ENCODE measurements at places on chromosomes 12 and 14.

- DNase-seq, result no peak
Observed at GRCh38 chr14:53626761-53627160, 329.9 kb downstream of the BMP4 start.

- DNase-seq, result no peak
Observed at GRCh38 chr12:1073652-1074051, 82.6 kb downstream of the ERC1 start.

DNA sequence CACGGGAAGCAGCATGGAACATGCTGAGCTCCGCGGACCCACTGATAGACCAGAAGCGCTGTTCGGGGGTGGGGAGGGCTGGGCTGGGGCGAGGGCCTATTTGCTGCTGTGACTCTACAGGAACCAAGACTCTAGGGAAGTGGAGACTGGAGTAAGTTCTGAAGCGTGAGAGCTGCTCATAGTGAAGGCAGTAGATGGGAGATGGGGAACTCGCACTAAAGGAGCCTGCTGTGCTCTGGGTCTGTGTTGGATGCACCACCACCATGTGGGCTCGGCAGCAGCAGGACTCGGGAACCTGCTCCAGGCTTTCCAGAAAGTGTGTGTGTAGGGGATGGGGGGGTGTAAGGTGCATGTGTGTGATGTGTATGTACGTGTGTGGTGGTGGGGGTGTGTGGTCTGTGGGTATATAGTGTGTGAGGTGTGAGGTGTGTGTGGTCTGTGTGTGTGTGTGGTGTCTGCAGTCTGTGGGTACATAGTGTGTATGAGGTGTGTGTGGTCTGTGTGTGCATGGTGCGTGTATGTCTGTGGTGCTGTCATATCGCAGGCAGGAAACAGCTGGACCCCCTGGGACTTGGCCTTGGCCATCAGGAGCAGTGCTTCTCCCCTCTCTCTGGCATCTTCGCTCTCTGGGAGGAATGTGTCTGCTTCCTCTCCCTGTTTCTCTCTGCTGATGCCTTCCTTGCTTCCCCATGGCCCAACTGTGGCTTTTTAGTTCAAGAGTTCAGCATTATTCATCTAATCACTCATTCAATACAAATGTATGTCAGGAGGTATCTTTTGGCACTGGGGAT lies 378.9 kb downstream of the FUT8 start:
- no peak for DNase-seq

DNA sequence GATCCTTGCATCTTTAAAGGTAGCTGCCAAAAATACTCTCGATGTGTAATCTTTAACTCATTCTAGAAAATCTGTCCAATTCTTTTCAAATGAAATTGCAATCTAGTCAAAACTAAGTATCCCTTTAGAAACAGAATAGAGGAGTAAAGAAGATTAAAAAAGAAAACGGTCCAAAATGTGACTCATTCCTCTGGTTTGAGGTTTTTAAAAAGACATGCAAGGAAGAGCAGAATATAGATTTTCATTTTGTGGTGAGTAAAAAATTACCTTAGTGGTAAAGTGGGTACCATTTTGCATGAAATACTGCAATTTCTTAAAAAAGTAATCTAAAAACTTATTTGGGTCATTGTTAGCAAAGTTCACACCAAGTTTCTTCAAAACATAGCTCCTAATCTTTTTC lies 108.4 kb downstream of the BRMS1L start:
- no peak for DNase-seq

DNA sequence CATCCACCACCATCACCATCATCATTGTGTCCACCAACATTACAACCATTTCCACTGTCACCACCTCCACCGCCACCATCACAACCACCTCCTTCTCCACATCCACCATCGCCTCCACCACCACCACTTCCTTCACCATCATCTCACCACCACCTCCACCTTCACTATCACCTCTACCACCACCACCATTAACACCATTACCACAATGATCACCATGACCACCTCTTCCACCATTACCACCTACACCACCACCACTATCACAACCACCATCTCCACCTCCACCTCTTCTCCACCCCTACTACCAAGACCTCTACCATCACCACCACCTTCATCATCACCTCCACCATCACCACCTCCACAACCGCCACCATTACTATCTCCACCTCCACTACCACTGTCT lies 16.4 kb downstream of the ISCU start:
- no peak for DNase-seq

- no peak for DNase-seq
Observed at GRCh38 chr14:69880893-69881292, 1.7 kb downstream of the SMOC1 start.

DNA sequence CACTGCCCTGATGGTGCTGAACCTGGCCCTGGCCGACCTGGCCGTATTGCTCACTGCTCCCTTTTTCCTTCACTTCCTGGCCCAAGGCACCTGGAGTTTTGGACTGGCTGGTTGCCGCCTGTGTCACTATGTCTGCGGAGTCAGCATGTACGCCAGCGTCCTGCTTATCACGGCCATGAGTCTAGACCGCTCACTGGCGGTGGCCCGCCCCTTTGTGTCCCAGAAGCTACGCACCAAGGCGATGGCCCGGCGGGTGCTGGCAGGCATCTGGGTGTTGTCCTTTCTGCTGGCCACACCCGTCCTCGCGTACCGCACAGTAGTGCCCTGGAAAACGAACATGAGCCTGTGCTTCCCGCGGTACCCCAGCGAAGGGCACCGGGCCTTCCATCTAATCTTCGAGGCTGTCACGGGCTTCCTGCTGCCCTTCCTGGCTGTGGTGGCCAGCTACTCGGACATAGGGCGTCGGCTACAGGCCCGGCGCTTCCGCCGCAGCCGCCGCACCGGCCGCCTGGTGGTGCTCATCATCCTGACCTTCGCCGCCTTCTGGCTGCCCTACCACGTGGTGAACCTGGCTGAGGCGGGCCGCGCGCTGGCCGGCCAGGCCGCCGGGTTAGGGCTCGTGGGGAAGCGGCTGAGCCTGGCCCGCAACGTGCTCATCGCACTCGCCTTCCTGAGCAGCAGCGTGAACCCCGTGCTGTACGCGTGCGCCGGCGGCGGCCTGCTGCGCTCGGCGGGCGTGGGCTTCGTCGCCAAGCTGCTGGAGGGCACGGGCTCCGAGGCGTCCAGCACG lies 4.7 kb downstream of the LTB4R start:
- DNase-seq, result no peak

DNA sequence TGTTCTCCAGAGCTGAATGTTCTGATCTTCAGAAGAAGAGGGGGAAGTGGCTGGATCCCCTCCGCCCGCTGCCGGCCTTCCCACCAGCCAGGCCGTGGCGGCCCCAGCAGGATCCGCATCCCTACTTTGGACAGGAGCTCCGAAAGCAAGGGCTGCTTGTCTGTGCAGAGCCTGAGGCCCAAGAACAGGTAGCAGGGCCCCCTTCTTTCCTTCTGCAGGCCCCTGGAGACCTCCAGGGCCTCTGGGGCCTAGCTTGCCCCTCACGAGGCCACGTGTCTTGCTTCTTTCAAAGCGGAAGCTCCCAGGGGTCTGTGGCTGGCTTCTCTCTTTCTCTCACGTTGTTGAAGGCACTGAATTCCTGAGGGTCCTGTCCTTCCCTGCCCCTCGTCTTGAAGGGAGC lies 13.2 kb downstream of the PGF start:
- DNase-seq, result no peak

DNA sequence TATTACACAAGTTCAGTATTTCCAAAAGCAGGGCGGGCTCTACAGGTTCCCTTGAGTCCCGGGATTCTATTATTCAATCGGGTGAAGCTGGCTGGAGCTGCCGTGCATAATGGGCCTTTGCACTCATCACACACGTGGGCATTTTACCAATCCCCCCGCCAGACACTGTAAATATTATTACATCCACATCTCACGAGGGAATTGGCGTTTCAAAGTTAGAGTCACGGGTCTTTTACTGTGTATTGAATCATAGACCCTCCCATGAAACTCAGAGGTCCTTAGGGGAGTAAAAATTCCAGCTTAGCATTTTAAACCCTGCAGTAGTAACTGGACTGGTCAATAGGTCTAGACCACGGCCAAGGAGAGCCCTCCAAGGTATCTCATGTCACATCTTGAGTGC lies 70.3 kb downstream of the MAP1LC3B2 start:
- no peak for DNase-seq

- no peak for DNase-seq
Observed at GRCh38 chr14:77302926-77303325, 17.8 kb downstream of the POMT2 start.

GRCh38 chr14:98912655-98913054 lies 359.3 kb downstream of the BCL11B start:
- DNase-seq, result no peak

DNA sequence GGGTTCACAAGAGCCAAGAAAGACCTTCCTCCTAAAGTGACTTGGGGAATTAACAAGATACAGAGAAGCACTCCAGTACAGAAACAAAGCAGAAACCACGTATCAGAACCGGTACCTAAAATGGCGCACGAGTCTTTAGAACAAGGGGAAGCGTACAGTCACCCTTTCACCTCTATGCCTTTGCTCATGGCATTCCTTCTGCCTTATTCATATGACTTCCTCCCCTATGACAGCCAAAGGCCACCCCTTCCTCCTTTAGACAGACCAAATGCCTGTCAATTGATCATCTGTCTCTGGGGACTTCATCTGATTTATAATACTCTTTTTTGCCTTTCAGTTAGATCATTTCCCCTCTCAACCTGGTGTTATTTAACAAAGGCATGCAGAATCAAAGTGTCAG lies 89.5 kb upstream of the OSBPL8 start:
- no peak for DNase-seq

GRCh38 chr12:114685320-114685781 lies 1.4 kb upstream of the TBX3 start:
- no peak for DNase-seq

DNA sequence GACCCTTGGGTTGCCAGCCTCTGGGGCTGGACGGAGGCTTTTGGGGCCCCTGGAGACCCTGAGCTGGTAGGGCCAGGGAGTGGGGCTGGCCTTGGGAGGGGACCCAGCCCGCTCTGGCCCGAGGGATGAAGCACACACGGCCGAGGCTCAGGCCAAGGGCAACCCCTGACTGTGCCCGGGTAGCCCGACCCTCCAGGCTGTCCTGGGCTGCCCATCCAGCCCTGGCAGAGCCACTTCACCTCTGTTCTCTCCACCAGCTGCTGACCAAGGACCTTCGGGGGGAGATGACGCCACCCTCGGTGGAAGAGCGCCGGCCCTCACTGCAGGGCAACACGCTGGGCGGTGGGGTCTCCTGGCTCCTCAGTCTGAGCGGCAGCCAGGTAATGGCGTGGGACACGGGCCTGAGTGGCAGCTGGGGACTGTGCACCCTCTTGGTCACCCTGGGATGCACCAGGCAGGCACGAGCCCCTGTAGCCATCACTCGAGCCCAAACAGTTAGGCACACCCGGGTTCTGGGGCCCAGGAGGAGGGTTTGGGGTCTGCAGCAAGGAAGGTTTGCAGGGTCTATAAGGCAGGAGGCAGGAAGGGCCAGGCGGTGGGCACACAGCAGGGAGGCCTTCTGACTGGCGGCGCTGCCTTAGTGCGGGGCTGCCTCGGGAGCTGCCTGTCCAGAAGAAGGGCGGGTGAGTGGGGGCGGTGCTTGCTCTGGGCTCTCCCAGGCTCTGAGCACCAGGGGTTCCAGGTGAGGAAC lies 19.7 kb downstream of the ASPG start:
- DNase-seq, result no peak

All from effector CD4-positive, alpha-beta T cell (primary cell).